ENCODE measurements at places on chromosomes 2 and 18.

DNA sequence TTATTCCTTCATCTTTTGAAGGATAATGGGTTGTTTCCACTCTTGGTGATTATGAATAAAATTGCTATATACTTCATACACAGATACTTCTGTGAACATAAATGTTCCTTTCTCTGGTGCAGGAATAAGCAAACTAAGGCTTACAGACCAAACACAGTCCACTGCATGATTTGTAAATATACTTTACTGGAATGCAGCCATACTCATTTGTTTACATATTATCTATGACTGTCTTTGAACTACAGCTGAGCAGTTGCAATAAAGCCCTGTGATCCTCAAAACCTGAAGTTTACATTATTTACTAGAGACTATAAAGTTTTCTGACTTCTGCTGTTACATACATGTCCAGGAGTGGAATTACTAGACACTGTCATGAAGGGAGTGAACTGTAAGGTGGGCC lies 381.0 kb upstream of the CNTNAP5 start:
- no peak for DNase-seq

DNA sequence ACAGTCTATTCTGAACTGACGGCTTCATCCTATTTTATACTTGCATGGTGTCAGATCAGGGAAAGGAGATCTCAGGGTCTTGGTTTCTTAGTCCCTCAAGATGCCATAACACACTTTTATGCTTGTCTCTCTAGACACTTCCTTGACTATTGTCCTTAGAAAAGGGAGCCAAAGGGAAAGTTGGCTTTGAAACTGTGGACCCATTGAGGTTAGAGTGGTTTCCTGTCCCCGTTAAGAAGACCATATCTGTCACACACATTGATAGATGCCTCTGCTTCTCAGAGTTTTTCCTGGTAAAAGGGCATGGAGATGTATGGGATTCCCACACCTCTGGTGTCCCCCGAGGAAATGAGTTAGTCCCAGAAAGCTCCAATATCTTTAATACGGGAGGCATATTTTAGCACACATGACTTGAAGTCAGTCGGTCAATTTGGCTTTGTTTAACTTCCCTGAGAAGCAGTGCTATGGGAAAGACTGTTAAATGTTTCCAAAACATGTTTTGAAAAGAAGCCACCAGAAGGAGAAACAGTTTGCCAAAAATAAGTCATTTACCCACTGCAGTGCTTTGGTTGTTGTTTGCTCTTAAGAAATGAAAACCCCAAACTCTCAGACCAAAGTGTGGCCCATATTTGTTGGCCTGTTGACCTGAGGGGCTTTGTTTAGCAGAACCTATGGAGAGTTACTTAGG lies 133.4 kb upstream of the CXCR4 start:
- DNase-seq = no peak

DNA sequence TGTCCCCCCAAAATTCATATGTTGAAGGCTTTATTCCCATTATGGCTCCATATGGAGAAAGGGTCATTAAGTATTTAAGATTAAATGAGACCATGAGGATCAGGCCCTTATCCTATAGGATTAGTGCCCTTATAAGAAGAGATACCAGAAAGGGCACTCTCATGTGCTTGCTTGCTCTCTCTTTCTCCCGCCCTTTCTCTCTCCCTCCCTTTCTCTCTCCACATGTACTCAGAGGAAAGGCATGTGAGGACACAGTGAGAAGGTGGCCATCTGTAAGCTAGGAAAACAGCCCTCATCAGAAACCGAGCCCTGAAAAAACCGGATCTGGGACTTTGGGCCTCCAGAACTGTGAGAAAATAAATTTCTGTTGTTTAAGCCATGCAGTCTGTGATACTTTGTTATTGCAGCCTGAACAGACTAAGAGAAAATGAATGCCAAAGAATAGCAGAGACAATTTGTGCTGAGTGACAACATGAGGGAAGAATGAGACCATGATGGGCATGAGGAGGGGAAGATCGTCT lies 300.0 kb upstream of the SLC39A10 start:
- no peak for DNase-seq

DNA sequence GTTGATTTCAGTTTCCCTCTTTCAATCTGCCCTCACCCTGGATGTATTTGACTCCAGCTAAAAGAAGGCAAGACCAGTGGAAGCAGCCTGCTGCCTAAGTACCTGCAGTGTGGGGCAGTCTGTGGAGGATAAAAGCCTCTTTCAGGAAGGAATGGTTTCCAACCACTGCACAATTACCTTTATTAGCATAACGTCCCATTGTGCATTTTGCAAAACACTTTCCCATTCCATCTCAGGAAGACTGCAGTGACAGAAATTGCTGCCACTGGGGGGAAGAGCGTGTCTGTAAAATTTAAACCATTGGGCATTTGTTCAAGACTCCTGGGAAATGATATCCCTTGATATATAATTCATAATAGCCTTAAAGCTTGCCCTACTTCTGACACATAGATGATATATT lies 26.2 kb downstream of the CYRIA start:
- no peak for DNase-seq

GRCh38 chr2:13056259-13056843 lies 339.6 kb downstream of the TRIB2 start:
- no peak for DNase-seq

DNA sequence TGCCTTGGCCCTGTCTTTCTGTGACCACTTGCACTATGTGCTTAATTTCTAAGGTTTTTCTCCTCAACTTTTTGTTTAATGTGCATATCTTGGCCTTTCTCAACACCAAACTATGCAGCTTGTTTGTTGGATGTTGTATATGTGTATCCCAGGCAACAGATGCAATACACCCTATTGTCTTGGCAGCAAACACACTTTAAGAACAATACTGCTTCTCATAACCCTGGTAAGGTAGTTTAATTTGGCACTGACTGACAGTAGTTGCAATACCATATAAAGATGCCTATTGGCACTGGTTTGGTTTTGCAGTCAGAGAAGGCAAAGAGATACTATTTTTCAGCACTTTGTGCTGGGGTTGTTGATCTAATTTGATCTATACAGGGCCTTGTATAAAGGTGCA lies 360.7 kb upstream of the CWC22 start:
- DNase-seq = no peak

DNA sequence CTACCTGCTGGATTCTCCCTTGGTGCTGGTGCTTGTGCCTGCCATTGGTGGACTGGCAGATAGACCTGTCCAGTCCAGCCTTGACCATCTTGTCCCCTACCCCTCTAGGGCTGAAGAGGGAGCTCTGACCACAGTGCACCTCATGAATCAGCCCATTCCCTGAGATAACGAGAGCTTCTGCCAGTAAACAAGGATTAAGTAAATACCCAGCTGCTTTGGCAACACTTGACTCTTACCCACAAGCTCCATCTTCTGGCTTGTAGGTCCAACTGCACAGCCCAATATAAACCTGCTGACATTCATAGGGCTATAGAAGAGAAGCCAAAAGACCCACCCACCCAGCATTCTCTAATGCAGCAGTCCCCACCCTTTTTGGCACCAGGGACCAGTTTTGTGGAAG lies 186.4 kb downstream of the PIK3C3 start:
- DNase-seq = no peak

GRCh38 chr2:215654148-215654819 lies 218.4 kb upstream of the FN1 start:
- no peak for DNase-seq

DNA sequence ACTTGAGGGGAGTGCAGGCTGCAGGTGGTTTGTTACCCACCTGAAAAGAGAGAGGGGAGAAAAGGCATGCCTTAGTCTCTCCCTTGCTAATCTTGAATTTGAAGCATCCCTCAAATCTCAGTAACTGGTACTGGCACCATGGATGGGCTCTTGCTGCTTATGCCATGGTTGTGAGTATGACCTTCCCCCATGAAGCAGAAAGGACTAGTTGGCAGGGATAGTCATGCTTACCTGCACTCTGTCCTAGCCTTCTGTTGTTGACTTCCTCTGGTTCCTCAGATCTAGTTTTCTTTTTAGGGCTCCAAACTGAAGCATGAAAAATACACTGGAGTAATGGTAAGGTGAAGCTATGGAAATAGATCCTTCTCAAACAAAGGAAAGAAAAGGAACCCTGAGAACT lies 191.2 kb downstream of the SPAG16 start:
- DNase-seq = no peak

- DNase-seq = no peak
These were observed 2.6 kb downstream of the PRSS56 start for GRCh38 chr2:232522623-232523401.

- no peak for DNase-seq
These were observed 645 bp downstream of the KCTD18 start for GRCh38 chr2:200509235-200509611.

DNA sequence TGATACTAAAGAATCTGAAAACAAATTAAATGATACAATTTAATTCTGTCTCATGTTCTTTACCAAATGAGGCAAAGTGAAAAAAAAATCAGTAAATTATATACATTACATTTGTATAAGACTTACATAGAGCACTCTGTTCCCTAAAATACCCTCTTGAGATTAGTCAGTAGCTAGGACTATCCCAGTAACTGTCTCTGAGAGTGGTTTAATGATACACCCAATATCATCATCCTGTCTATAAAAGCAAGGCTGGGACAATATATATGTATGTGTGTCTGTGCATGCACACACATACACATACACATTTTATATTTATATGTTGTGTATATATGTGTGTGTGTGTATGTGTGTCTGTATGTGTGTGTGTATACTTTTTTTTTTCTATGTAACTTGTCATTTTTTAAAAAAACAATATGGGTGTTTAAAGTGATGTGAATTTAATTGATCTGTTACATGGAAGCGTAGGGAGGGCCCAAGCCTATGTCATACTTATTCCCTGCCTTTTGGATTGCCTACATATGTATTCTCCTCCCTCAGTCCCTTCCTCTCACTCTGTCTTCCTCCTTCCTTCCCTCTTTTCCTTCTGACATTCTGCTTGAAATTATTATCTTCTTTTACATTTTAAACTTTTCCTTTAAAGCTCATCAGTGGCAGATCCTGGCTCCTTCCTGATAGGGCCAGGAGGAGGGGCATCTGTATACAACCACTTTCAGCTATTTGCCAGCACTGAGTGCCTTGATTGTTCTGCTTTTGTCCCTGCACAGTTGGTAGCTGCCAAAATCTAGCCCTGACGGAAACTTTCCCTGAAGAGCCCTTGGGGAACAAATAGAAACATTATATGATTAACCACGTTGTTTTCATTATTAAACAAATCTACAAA lies 6.8 kb downstream of the ASXL3 start:
- no peak for DNase-seq

DNA sequence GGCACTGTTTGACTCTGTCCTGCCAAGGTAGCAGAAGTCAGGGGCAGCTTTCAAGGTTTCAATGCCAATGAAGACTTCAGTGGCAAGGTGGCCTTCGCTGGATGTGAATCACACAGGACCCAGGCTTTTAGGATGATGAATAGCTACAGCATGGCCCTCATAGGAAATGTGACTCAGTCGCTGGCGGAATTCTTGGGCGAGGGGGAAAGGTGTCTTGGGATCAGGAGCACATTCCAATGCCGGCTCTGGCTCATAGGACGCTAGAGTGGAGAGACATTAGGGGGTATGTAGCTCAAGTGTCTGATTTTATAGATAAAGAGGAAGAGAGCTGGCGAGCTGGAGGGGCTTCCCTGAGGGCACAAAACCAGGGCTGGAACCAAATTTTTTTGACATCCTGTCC lies 68.6 kb downstream of the SMIM21 start:
- DNase-seq = no peak

DNA sequence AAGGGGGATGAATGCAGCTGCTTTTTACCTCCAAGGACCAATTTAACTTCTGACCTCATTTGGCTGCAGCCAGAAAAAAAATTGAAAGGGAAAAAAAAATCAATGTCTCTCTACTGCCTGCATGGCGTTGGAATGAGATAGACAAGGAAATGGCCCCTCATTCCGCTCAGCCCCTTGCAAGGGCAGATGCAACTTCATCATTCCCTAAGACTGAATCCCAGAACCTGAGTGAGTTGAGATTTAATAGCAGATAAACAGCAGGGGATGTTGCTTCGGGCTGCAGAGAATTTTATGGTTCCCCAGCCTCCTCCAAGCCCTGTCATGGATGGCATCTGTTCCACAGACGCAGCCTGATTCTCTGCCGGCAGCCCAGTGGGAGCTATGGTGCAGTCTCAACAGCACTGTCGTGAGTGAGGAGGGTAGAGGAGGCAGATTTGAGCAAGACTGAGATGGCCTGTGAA lies 49.0 kb downstream of the CAPN13 start:
- DNase-seq = no peak

Data from pulmonary artery endothelial cell (primary cell).